Activated T-helper 1 cell treated with anti-CD3 and anti-CD28 coated beads, Interleukin-12 subunit alpha, Interleukin-12 subunit beta, Interleukin-2, Interleukin-4 antibody, amounts not matched to agents 30 ng/mL and 10 ng/mL and 1 ng/mL, durations not matched to agents 14 hours and 24 hours and 36 hours (primary cell): ENCODE measurements at places on chromosomes 7 and 10. TPM values are rescaled to one million over a fixed set of nuclear protein-coding genes. Genes with fewer than 3 reads are reported as not detected.

The IFIT1 gene
- total RNA-seq = 0.39 and 0.59 TPM in 2 replicates

GRCh38 chr10:79483299-79483698 lies 29.0 kb upstream of the EIF5AL1 start:
- DNase-seq = no peak

DNA sequence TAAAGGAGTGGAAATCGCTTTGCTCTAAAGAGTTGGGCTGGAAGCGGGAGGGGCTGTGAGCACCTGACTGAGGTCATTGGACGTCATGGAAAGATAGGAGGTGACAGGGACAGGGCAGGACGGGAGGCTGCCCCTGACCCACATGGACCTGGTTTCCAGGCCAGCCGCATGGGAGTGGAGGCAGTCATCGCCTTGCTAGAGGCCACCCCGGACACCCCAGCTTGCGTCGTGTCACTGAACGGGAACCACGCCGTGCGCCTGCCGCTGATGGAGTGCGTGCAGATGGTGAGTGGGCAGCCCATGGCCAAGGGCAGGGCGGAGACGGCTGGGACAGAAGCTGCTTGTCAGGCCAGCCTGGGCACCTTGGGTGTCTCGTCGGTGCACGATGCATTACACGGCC lies 41.8 kb downstream of the PFKP start:
- DNase-seq = no peak

- no peak for DNase-seq
These were observed 76.9 kb upstream of the LRRC4 start for GRCh38 chr7:128108129-128108528.

- DNase-seq = no peak
These were observed 13.0 kb downstream of the DOCK1 start for GRCh38 chr10:126917975-126918908.

The TMUB1 gene
- 55.3 and 63.4 TPM in 2 replicates for total RNA-seq

DNA sequence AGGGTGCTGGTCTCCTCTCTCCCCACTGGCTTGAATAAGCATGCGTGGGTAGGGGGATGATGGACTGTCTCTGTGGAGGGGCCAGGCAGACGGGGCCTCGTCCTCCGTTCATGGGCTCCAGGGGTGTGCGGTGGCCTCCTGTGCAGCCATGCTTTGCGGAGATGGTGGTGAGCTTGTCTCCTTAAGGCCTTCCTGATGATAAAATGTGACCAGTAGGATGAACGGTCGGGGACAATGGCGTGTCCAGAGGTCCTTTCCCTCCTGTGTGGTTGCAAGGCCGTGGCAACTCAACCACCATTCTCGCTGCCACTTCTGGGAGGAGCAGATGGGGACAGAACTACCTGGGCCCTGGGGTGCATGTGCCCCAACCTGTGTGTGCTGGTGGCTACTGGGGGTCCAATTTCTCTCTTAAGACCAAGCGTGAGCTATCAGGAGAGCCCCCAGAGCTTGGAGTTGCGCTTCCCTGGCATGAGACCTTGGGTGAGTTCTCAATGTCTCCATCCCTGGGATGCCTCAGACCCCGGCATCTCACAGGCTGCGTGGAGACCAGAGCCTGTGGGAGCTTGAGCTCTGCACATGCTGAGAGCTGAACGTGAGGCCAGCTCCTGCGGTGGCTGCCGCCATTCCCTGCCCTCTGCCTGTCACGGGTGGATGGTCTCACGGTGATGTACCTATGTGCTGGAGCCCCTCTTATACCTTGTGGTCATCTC lies 112.2 kb downstream of the INPP5A start:
- DNase-seq = no peak

DNA sequence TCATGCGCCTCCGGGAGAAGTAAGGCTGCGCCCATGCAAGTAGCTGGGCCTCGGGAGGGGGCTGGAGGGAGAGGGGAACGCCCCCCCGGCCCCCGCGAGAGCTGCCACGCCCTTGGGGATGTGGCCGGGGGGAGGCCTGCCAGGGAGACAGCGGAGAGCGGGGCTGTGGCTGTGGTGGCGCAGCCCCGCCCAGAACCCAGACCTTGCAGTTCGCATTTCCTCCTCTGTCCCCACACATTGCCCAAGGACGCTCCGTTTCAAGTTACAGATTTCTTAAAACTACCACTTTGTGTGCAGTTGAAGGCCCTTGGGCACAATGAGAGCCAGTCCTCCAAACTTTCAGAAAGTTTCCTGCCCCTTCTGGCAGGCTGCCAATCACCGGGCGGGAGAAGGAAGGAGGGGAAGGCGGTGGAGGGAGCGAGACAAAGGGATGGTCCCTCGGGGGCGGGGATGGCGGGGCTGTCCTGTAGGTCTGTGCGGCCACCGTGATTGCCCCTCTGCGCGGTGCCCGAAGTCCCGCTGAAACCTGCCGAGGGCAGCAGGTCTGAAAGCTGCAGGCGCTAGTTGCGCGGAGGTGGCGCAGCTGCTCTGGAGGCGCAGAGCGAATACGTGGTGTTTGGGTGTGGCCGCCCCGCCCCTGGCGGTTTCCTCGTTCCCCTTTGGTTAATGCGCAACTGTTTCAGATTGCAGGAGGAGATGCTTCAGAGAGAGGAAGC lies 2.1 kb downstream of the VIM start:
- DNase-seq = peak; percentile 90

GRCh38 chr7:45677311-45677900 lies 103.2 kb downstream of the ADCY1 start:
- DNase-seq = no peak

The PLCE1 gene
- total RNA-seq = not detected in 2 replicates

The PTPRZ1 gene
- not detected in 2 replicates for total RNA-seq

GRCh38 chr7:142855756-142856564 lies 1.1 kb downstream of the EPHB6 start:
- DNase-seq = no peak

DNA sequence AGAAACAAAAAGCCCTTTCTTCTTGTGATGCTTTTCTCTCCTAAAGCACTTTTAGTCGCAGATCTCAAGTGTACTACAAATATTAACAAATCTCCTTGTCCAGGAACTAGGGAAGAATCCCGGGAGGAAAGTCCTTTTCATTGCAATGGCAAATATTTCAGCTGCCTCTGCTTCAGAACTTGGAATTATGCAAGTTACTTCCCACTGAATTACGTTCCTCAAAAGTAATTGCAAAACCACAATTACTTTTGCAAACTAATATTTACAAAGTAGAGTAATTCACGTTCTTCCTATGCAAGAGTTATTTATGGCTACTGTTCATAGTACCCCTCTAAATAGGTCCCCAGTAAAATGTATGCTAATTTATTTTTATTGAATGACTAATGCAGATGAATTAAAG lies 14.5 kb downstream of the PRKCQ start:
- no peak for DNase-seq

The SNX10 gene
- total RNA-seq = 41.9 and 48.3 TPM in 2 replicates

The ZRANB1 gene
- 15.8 and 16.0 TPM in 2 replicates for total RNA-seq

- no peak for DNase-seq
These were observed 5.2 kb downstream of the IFIT5 start for GRCh38 chr10:89419548-89419947.

The NUTM2E gene
- 0.29 TPM in 1 of 2 replicates, not detected in the other for total RNA-seq

The NOC3L gene
- 47.7 and 47.8 TPM in 2 replicates for total RNA-seq

GRCh38 chr7:31186202-31186601 lies 134.1 kb downstream of the ADCYAP1R1 start:
- DNase-seq = no peak

The CYP2E1 gene
- total RNA-seq = 0.52 TPM in 1 of 2 replicates, not detected in the other

- no peak for DNase-seq
These were observed 27.6 kb downstream of the SNX13 start for GRCh38 chr7:17912536-17913235.

GRCh38 chr10:87038286-87038717 lies 18.2 kb downstream of the FAM25A start:
- no peak for DNase-seq

The MYOF gene
- 13.4 and 13.7 TPM in 2 replicates for total RNA-seq

DNA sequence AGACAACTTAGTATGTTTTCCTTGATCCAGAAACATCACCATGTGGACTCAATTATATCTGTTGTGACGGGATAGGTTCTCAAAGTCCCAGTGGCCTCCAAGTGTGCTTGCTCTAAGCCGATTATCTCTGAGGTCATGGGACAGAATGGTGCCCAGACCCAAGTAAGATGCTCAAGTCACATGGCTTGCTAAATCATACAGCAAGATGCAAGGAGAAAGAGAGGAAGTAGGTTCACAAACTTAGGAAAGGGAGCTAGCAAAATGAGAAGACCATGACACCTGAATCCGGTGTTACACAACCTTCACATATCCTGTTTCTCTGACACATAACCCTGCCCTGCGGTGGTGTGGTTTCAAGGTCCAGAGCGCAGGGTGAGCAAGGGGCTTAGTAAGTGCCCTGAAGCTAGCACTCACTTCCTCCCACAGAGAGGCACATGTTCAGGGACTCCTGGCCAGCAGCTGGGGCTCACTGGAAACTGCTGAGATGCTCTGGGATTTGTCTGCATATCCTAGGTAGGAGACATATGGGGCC lies 590.9 kb upstream of the ANKRD30A start:
- no peak for DNase-seq

DNA sequence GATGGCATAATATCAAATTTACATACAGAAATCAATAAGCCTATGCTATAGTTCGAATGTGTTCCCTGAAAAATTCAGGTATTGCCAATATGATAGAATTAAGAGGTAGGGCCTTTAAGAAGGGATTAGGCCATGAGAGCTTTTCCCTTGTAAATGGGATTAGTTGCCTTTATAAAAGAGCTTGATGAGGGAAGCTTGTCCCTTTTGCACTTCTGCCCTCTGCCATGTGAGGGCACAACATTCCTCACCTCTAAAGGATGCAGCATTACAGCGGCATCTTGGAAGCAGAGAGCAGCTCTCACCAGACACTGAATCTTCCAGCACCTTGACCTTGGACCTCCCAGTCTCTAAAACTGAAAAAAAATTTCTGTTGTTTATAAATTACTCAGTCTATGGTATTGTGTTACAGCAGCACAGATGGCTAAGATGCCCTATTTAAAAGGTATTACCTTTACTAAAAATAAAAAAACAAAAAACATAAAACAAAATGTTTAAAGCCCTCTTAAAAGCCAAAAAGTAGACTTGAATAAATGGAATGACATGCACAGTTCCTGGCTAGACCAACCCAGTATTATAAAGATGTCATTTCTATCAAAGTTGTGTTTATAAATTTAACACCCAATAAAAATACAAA lies 909.6 kb downstream of the REEP3 start:
- no peak for DNase-seq

- DNase-seq = no peak
These were observed 28.2 kb upstream of the GOLGA7B start for GRCh38 chr10:97821308-97822038.

DNA sequence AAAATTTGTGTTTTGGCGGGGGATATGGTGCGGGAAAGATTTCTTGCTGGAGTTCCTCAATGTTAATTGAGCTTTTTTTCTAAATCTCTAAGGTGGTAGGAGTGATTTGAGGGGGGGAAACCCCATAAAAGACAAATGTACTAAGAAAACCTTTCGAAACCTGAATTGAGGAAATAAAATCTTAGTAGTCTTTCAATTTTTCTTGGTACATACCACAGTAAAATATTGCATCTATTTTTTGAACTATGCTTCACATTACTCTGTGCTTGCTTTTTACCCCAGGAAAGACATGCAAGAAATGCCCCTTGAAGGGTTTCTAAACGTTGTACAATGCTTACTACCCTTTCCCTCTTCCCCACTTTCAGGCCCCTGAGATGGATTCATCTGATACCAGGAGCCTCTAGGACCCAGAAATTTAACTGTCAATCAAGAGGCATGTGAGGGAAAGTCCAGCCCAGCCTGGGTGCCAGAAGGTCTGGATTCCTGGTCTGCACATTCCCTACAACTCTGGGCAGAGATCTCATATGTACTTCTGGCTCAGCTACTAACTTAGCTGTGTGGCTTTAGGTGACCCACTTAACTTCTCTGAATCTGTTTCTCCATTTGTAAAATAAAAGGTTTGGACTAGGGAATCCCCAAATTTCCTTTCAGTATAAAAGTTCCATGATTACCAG lies 5.8 kb upstream of the PDCD4 start:
- no peak for DNase-seq

DNA sequence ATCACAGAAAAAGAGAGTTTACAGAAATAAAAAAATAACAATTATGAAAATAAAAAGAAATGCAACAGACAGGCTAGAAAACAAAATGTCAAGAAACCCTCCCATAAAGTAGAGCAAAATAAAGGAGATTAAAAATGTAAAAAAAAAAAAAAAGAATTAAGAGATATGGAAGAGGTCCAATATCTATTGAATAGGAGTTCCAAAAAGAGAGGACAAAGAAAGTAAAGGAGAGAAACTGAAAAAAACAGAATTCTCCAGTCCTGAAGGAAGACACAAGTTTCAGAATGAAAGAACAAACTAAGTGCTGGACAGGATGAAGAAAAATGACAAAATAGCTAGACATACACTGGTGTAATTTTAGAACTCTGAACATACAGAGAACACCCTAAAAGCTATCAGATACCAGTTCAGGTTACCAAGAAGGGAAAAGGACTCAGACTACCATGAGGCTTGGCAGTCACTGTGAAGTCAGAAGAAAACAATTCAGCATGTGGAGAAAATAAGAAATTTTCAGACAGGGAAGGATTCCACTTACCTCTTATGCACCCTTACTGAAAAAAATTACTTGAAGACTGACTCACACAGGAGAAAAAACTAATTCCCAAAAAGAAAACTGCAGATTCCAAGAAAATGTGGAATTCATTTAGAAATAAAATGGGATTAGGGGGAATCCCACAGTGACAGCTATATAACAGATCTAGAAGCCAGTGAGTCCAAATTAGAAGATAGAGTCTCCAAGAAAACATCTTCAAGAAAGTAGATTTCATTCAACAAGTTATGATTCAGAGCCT lies 40.4 kb upstream of the ABLIM1 start:
- DNase-seq = no peak

The HOXA11 gene
- not detected in 2 replicates for total RNA-seq

The IGFBP1 gene
- total RNA-seq = not detected in 2 replicates

The CCDC136 gene
- 10.0 and 11.1 TPM in 2 replicates for total RNA-seq

The PAX4 gene
- total RNA-seq = not detected in 2 replicates

The WASHC2C gene
- 26.6 and 27.2 TPM in 2 replicates for total RNA-seq

DNA sequence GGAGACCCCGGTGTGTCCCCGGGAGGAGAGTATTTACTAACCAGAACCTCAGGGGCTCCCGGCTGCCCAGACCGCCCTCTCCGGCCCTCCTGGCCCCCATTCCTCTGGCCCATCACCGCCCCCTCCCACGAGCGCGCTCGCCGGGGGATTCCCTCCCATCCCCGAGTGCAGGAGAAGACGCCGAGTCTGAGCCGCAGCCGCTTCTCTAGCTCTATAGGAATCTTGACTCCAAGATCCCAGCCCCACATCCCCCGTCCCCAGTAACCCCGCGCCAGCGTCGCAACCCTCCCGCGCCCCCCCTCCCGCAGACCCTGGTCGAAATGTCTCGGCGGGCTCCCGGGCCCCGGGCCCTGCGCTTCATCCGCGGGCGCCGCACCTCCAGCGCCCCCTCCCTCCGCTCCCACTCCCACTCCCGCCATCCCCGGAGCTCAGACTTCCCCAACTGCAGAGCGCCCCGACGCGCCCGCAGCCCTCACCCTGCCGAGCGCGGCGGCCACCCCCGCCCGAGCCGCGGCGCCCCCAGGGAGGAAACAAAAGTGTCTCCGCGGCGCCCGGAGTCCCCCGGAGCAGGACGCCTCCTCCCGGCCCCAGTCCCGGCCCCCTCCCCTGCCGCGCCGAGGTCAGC lies 541 bp downstream of the ELMO1 start:
- DNase-seq = peak; percentile 27
